Osteocyte (in vitro differentiated cells): ENCODE measurements at places on chromosomes 5 and 9.
A peak's percentile ranks its signal among the peaks of the same experiment; 100 is the strongest.

DNA sequence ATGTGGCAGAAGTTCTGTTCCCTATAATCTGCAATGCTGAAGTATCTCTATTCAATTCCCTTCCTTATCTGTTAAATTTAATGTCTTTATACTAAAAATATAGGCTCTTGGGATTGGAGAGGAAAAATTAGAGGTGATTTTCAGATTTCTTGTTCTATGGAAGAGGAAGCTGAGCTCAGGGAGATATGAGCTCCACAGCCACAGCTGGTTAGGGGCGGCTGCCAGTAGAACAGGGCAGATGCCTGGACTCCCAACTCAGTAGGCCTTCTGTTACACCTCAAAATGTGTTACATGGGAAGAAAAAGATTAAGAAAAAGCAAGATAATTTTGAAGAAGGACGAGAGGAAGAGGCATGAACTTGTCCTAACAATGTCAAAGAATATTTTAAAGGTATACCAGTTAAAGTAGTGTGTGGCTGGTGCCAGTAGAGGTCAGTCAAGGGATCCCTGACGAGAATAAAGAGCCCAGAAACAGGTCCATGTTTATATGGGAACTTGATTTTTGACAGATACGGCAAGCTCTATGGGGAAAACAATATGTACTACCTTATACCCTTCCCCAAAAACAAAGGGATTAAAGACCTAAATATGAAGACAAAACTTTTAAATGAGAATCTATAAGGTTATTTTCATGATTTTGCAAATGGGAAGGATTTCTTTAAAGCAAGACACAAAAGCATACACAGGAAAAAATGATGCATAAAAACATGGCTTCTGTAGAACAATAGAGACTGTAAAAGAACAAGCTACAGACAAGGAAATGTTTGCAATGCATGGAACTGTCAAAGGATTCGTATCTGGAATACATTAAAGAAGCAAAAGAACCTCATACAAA is 28.7 kb downstream of the DNAJC21 start:
- H3K4me3 ChIP-seq = no peak overlapping the region
- H3K4me1 ChIP-seq = no peaks in the 10 kb centered on the region
- H3K36me3 ChIP-seq = peaks cover 23% of the 10 kb centered on the region

- peak overlapping the region; percentile 93 for H3K27ac ChIP-seq
- H3K4me1 ChIP-seq = peaks cover 25% of the 10 kb centered on the region
- H3K36me3 ChIP-seq = peaks cover 20% of the 10 kb centered on the region
- peak overlapping the region; percentile 82 for H3K4me3 ChIP-seq
Measured at GRCh38 chr5:116084287-116084691, 536 bp upstream of the COMMD10 start.

- peaks cover 6% of the 10 kb centered on the region for H3K4me1 ChIP-seq
- no peak for DNase-seq
- H3K27ac ChIP-seq = no peak overlapping the region
- peaks cover 11% of the 10 kb centered on the region for H3K27me3 ChIP-seq
Measured at GRCh38 chr9:125991886-125992529, 244.8 kb downstream of the PBX3 start.

GRCh38 chr5:149907828-149908227 is 36.8 kb downstream of the PDE6A start:
- H3K4me1 ChIP-seq = no peaks in the 10 kb centered on the region
- H3K27me3 ChIP-seq = peaks cover 6% of the 10 kb centered on the region
- H3K4me3 ChIP-seq = no peak overlapping the region
- no peaks in the 10 kb centered on the region for H3K36me3 ChIP-seq

- no peak for DNase-seq
- no peak overlapping the region for H3K4me3 ChIP-seq
- no peak overlapping the region for H3K27ac ChIP-seq
- no peaks in the 10 kb centered on the region for H3K27me3 ChIP-seq
- H3K4me1 ChIP-seq = peaks cover 9% of the 10 kb centered on the region
Measured at GRCh38 chr5:169988206-169988605, 7.9 kb upstream of the INSYN2B start.

DNA sequence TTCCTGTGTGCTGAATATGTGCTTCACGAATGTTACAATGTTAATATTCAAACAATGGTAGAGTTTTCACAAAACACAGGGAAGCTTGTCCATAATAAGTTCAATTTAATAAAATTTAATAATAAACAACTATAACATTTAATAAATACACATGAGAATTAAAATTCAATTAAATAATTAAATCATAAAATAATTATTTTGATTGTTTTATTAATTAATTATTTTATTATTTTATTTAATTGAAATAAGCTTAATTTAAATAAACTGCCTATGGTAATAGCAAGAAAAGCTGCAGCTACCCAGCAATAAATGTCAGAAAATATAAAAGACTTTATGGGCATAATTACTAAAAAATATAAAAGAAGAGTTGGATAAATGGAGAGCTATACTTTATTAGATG is 149.0 kb upstream of the NFIB start:
- H3K27ac ChIP-seq = no peak overlapping the region
- H3K36me3 ChIP-seq = no peaks in the 10 kb centered on the region
- H3K4me1 ChIP-seq = no peaks in the 10 kb centered on the region
- DNase-seq = no peak

DNA sequence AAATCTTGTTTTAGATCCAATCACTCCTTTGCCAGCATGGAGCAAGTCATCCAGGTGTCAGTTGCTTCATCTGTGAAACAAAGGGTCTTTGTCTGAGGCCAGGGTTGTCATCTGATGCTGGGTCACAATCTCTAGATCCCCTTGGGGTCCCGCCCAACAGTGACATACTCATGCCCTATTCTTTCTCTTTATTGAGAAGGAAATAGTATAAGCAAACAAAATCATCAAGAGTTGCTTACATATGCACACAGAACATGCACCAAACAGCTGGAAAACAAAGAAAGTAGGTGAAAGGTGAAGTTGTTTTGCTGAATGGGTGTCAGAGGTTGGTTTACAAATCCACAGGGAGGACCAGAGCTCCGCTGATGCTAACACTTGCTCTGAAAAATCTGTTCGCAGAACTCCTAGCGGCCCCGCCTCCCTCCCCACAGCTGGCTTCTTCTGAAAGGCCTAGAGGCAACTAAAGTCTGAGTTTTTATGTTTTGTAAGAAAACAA is 106.1 kb upstream of the SLC44A1 start:
- no peaks in the 10 kb centered on the region for H3K36me3 ChIP-seq
- H3K4me1 ChIP-seq = peaks cover 43% of the 10 kb centered on the region
- DNase-seq = peak; percentile 93
- peaks cover 2% of the 10 kb centered on the region for H3K27me3 ChIP-seq

GRCh38 chr9:37549527-37549926 is 26.7 kb downstream of the FBXO10 start:
- no peak for DNase-seq
- peaks cover 4% of the 10 kb centered on the region for H3K36me3 ChIP-seq
- H3K27me3 ChIP-seq = no peaks in the 10 kb centered on the region
- H3K4me3 ChIP-seq = no peak overlapping the region
- no peak overlapping the region for H3K27ac ChIP-seq

DNA sequence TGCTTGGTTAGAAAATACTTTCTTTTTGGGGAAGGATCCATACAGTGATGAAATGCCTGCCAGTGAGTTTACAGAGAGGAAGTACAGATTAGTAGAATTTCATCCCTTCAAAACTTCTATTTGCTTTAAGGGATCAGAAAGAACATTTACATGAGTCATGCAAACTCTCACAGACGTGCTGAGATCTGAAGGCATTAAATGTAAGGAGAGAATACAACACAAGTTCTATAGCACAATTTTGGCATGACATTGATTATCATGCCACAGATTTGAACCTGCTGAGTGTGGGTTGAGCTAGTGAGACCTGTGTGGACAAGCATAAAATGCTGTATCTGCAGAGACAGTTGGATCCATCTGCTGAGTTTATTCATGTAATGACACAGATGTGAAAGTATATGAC is 613.6 kb upstream of the SEMA6A start:
- no peaks in the 10 kb centered on the region for H3K27me3 ChIP-seq
- H3K4me1 ChIP-seq = no peaks in the 10 kb centered on the region
- no peaks in the 10 kb centered on the region for H3K36me3 ChIP-seq
- DNase-seq = no peak
- H3K27ac ChIP-seq = no peak overlapping the region

DNA sequence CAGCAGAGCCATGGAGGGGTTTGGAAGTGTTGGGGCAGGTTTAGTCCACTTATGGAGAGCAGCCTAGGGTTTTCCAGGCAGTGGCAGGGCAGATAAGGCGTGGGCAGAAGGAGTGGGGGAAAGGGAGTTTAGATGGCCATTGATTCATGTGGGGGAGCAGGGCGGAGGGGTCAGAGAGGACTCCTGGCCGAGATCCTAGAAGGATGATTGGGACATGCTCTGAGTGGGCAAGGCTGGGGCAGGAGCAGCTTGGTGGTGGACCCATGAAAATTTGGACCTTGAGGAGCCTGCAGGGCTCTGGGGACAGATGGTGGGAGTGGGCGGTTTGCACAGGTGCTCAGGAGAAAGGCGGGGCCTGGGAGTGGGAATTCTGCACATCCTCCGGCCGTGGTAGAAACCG is 18.1 kb upstream of the TOR2A start:
- no peak overlapping the region for H3K4me3 ChIP-seq
- H3K4me1 ChIP-seq = peaks cover 1% of the 10 kb centered on the region
- DNase-seq = no peak
- peaks cover 16% of the 10 kb centered on the region for H3K36me3 ChIP-seq
- H3K27me3 ChIP-seq = no peaks in the 10 kb centered on the region
- H3K27ac ChIP-seq = no peak overlapping the region

- peak within 1 kb of the TSS; percentile 95 for H3K4me3 ChIP-seq
- peak; percentile 90 for DNase-seq
- peaks cover 38% of the 10 kb centered on the region for H3K4me1 ChIP-seq
- H3K27ac ChIP-seq = peak within 1 kb of the TSS; percentile 99
Measured at GRCh38 chr5:84384604-84385575, at the start of gene EDIL3. EDIL3 (minus strand) TSS chr5:84384880; CDS start chr5:84384374, 506 bp downstream.

DNA sequence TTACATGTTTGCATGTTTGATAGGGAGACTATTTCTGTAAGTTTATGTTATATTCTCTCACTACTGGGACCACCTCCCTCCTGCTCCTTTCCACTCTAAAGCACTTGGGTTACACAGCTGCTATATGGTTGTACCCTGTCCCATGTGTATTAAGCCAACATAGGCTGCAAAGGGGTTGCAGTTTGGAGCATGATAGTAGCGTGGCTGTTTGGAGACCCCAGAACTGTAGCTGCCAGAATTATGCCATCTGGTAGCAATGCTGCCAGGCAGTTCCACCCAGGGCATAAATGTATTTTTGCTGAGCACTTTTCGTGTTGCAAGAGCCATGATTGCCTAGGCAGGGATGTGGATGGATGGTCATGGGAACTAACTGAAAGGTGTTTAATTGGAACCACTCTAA is 81.8 kb downstream of the CNTLN start:
- no peaks in the 10 kb centered on the region for H3K27me3 ChIP-seq
- DNase-seq = no peak
- H3K4me1 ChIP-seq = peaks cover 6% of the 10 kb centered on the region
- no peak overlapping the region for H3K4me3 ChIP-seq
- peaks cover 12% of the 10 kb centered on the region for H3K36me3 ChIP-seq

- DNase-seq = no peak
- peaks cover 33% of the 10 kb centered on the region for H3K4me1 ChIP-seq
- peak overlapping the region; percentile 29 for H3K4me3 ChIP-seq
- no peaks in the 10 kb centered on the region for H3K36me3 ChIP-seq
- H3K27ac ChIP-seq = peak overlapping the region; percentile 80
Measured at GRCh38 chr5:124888050-124888506, 141.6 kb upstream of the ZNF608 start.

GRCh38 chr9:121135642-121136041 is 60.9 kb downstream of the CNTRL start:
- no peak for DNase-seq
- H3K27ac ChIP-seq = no peak overlapping the region
- H3K4me3 ChIP-seq = no peak overlapping the region
- H3K36me3 ChIP-seq = peaks cover 14% of the 10 kb centered on the region
- no peaks in the 10 kb centered on the region for H3K27me3 ChIP-seq

DNA sequence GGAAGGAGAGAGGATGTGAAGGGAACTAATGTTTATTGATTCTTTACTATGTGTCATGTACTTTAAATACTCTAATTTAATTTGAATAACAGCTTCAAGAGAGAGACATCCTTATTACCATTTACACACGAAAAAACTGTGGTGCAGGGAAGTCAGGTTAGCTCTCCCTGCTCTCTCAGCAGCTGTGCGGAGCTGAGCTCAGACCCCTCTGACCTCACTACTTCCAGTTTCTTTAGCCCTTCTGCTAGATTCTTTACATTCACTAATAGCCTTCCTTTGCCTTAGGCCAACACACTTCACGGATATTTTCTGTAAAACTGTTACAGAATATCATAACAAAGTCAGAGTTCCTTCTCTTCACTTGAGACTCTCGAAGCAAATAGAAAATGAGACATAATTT is 131.3 kb upstream of the ARRDC3 start:
- peak overlapping the region; percentile 91 for H3K27ac ChIP-seq
- H3K4me3 ChIP-seq = peak overlapping the region; percentile 58

DNA sequence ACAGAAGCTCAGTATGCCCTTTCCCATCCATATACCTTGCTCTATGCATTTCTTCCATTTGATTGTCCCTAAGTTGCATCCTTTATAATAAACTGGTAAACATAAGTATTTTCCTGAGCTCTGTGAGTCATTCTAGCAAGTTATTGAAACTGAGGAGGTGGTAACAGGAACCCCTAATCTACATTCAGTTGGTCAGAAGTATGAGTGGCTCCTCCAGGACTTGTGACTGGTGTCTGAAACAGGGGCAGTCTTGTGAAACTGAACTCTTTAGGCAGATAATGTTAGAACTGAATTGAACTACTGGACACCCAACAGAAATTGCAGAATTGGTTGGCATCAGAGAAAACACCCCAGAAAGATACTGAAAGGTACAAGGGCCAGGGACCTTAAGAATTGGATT is 133.1 kb upstream of the POU5F2 start:
- no peaks in the 10 kb centered on the region for H3K27me3 ChIP-seq
- no peak for DNase-seq
- H3K36me3 ChIP-seq = peaks cover 3% of the 10 kb centered on the region
- no peaks in the 10 kb centered on the region for H3K4me1 ChIP-seq

- peaks cover 28% of the 10 kb centered on the region for H3K4me1 ChIP-seq
- no peaks in the 10 kb centered on the region for H3K36me3 ChIP-seq
Measured at GRCh38 chr5:34043099-34043876, at the start of gene C1QTNF3. C1QTNF3 (minus strand) TSS chr5:34043213; CDS start chr5:34043125, 88 bp downstream.

DNA sequence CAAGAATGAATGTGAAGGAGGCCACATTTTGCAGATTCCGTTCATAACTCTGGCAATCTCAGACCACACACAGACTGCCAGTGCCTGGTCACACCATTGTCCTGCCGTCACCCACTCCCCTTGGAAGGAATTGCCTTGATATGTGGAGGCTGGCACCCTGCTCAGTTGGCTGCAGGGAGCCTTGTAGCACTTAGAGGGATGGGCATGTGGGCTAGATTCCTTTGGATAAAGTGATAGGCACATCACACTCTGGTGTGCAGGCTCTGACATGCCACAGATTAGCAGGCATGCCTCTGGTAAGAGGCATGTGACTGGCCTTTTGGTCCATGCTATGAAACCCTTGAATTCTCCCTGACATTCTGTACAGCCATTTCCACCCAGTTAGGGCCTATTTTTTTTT is 254.6 kb upstream of the PIK3R1 start:
- no peak overlapping the region for H3K27ac ChIP-seq
- DNase-seq = no peak

DNA sequence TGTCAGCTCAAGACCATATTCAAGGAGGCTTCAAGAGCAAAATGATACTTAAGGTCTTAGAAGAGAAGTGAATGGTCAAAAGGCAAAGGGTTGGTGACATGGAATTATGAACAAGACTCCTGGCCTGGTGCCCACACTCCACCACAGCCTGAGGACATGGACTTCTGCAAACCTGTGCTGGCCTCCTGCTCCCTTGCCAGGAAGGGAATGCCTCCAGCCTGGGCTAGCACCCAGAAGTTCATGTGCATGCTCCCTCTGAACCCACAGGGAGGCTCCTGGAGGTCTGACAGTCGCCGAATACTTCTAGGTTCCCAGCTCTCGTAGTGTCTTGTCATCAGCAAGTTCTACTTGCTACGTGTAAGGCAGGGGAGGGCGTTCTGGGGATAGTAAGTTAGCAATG is 156.7 kb downstream of the FSTL4 start:
- no peak for DNase-seq
- H3K4me1 ChIP-seq = peaks cover 6% of the 10 kb centered on the region
- no peak overlapping the region for H3K4me3 ChIP-seq
- no peak overlapping the region for H3K27ac ChIP-seq
- H3K27me3 ChIP-seq = peaks cover 16% of the 10 kb centered on the region
- no peaks in the 10 kb centered on the region for H3K36me3 ChIP-seq
